Activated CD8-positive, alpha-beta T cell treated with anti-CD3 and anti-CD28 coated beads for 36 hours (primary cell): ENCODE measurements at places on chromosomes 7 and 10. TPM values are rescaled to one million over a fixed set of nuclear protein-coding genes. Genes with fewer than 3 reads are reported as not detected.

GRCh38 chr10:47024399-47025252 lies 113.4 kb downstream of the PTPN20 start:
- DNase-seq = peak; percentile 82
- H3K4me1 ChIP-seq = peaks cover 2% of the 10 kb centered on the region
- H3K27ac ChIP-seq = no peak overlapping the region

GRCh38 chr7:27424231-27424630 lies 181.6 kb downstream of the EVX1 start:
- H3K4me3 ChIP-seq = no peak overlapping the region
- DNase-seq = no peak
- H3K36me3 ChIP-seq = no peaks in the 10 kb centered on the region
- H3K4me1 ChIP-seq = no peaks in the 10 kb centered on the region

- H3K4me3 ChIP-seq = no peak overlapping the region
- H3K27ac ChIP-seq = no peak overlapping the region
- H3K36me3 ChIP-seq = no peaks in the 10 kb centered on the region
- peaks cover 1% of the 10 kb centered on the region for H3K27me3 ChIP-seq
Measured at GRCh38 chr7:142174441-142174840, 62.9 kb downstream of the MGAM2 start.

DNA sequence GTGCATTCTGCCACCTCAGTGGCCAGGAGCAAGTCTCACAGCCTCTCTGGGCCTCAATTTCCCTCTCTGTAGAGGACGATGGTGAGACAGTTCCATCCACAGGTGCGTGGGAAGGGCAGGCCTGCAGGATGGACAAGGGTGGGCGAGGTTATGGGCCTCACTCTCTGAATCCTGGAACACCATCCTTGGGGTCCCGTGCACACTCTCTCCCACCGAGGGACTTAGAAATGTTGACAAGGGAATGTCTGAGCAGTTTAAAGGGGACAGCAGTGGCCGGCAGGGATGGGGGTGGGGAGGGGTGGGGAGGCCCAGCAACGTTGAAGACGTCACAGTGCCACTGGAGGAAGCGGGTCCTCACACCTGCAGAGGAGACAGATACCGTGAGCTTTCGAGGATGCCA lies 111.5 kb downstream of the FOXL3 start:
- no peaks in the 10 kb centered on the region for H3K36me3 ChIP-seq
- H3K4me1 ChIP-seq = no peaks in the 10 kb centered on the region
- no peak overlapping the region for H3K27ac ChIP-seq
- H3K27me3 ChIP-seq = no peaks in the 10 kb centered on the region
- H3K4me3 ChIP-seq = no peak overlapping the region

- H3K27ac ChIP-seq = no peak overlapping the region
- peaks cover 3% of the 10 kb centered on the region for H3K27me3 ChIP-seq
- DNase-seq = no peak
- H3K4me1 ChIP-seq = no peaks in the 10 kb centered on the region
- no peaks in the 10 kb centered on the region for H3K36me3 ChIP-seq
- no peak overlapping the region for H3K4me3 ChIP-seq
Measured at GRCh38 chr7:108711611-108712010, 141.9 kb downstream of the DNAJB9 start.

DNA sequence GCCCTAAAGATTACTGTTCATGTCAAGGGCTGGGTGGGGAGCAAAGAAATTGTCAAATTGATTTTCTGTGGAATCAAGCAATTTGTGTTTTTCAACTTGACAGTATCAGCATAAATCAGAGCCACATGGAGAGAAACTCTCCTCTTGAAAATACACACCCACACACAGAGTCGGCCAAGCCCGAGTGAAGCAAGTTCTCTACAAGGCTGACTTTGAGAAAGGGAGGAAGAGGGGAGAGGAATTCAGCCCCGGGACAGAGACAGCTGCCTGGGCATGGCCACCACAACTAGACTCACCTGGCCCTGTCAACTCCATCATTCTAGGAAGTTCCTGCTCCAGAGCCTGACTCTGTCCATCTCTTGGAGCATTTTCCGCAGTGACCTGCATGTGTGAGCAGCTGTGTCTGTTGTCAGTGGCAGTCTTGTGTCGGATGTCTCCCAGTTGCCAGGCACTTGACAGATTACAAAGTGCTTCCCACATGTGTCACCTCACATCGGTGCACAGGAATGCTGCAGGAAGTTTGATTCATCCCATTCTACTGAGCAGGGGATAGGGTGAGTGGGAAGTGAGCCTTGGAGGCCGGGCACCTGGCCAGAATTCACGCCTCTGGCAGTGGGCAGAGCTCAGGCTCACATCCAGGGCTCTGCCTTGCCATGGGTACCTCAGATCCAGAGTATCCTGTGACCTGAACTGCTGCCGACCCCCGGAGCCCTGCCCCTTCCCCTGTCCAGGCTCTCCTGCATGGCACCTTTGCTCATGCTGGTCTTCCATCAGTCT lies 37.9 kb downstream of the ADAM12 start:
- H3K36me3 ChIP-seq = no peaks in the 10 kb centered on the region
- H3K4me3 ChIP-seq = no peak overlapping the region
- H3K27me3 ChIP-seq = peaks cover 5% of the 10 kb centered on the region
- DNase-seq = no peak
- no peaks in the 10 kb centered on the region for H3K4me1 ChIP-seq
- no peak overlapping the region for H3K27ac ChIP-seq

DNA sequence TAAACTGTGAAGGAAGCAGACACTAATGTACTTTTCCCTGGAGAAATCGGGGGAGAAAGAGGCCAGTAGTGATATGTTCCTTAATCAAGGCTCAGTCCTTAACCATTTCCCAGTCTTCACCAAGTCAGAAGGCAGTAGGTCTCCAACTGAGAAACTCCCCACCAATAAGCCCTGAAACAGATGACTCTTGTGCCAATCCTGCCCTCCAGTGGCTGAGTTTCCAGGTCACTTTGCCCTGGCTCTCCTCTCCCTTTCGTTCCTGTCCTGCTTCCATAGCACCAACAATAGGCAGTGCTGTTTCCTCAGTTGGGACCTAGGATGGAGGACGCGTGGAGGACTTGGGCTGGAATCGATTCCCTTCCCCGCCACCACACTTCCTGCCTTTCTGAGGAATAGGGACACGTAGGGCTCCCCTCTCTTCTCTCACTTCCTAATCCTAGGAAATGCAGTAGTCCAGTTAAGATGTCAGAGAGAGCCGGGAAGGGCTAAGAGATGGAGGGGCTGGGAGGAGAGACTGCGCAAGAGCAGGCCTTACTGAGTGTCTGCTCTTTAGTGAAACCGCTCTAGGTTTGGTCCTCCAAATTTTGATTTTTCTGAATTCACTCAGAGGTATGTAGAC lies 23.4 kb downstream of the ATOH7 start:
- no peaks in the 10 kb centered on the region for H3K4me1 ChIP-seq
- no peak overlapping the region for H3K27ac ChIP-seq
- peaks cover 7% of the 10 kb centered on the region for H3K27me3 ChIP-seq
- H3K36me3 ChIP-seq = no peaks in the 10 kb centered on the region
- DNase-seq = peak; percentile 50

Gene TLX1
- total RNA-seq = not detected

Gene FAM24B
- 10.6 TPM for total RNA-seq

Gene IL15RA
- 25.1 TPM for total RNA-seq

Gene BMPR1A
- total RNA-seq = 6.6 TPM
